ENCODE measurements at places on chromosomes 3 and 15.
A peak's percentile ranks its signal among the peaks of the same experiment; 100 is the strongest.

GRCh38 chr15:79804838-79805237 lies 92.0 kb downstream of the MTHFS start:
- DNase-seq, result no peak

DNA sequence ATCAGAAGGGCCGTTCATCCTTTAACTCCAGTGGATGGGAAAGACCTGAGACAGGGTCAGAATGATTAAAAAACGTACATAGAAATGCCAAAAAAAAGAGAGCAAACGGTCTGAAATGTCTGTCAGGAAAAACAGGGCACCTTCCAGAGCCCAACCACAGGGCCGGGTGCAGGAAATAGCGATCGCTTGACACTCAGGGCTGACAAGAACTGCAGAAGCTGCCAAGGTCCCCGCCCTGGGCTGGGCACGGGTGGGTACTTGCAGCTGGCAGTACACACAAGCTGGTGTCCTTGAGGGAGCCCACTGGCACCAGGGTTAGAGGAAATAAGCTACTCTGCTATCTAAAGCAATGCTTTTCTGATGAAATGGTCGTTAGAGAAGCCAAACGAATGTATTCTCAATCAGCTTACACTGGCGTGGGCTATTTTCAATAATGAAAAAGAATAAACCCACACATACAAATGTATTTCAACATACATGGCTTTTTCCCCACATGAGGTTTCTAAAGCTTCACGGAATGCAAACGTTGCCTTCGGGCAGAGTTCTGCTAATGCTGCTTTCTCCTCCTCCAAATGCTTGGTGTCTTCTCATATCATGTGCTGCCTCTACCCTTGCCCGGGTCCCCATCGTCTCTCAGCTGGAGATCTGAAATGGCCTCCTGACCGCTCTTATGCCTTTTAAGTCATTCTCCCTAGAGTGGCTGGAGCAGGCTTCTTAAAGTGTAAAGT lies 15.6 kb downstream of the FRMD4B start:
- peak; percentile 27 for DNase-seq

DNA sequence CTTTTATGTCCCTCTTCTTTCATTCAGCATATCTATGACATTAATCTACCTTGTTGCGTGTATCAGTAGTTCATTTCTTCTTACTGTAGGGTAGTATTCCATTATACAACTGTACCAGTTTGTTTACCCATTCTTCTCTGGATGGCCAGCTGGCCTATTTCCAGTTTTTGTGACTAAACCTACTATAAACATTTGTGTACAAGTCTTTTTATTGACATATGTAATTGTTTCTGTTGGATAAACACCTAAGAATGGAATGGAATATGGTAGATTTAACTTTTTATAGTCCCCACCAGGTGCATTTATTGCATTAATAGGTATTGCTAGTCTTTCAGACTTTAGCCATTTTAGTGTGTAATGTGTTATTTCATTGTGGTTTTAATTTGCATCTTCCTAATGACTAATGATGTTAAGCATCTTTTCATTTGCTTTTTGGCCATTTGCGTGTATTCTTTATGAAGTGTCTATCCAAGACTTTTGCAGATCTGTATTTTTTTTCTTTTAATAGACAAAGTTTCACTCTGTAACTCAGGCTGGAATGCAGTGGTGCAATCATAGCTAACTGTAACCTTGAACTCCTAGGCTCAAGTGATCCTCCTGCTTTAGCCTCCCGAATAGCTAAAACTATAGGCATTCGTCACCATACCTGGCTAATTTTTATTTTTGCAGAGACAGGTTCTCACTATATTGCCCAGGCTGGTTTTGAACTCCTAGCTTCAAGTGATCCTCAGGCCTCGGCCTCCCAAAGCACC lies 41.9 kb upstream of the XRN1 start:
- no peak for DNase-seq

DNA sequence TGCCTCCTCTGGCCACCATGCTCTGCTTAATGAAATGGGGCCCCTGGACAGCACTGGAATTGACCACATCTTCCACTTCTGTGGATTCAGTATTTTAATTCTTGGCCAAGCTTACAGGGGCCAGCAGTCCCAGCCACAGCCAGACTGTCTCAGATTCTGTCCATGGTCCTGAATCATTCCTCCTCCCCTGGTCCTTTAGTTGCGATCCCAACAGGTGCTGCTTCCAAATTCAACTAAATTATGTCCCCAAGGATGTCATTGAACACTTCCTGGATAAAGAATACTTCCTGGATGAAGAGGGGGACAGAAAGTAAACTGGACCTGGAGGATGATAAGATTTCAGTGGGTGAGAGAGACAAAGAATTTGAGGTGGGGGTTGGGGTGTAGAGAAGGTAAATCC lies 111.1 kb upstream of the FOXB1 start:
- peak; percentile 14 for DNase-seq

GRCh38 chr3:100982710-100983109 lies 10.5 kb downstream of the ABI3BP start:
- peak; percentile 31 for DNase-seq

DNA sequence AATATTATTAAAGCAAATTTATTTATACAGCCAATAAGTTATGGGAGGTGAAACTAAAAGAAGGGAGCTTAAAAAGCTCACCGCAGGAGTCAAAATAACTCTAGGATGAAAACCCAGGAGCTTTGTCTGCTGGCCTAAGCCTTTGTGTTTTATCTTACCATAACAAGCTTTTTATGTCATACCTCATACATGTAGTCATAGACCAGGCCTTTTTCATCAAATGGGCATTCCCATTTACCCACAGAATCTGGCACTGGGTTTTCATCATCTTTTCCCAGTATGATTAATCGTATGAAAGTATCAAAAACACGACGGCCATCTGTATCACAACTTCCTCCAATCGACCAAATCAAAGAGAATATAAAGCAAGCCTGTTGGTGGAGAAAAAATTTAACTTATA lies 122.8 kb downstream of the DNAH12 start:
- DNase-seq, result no peak

DNA sequence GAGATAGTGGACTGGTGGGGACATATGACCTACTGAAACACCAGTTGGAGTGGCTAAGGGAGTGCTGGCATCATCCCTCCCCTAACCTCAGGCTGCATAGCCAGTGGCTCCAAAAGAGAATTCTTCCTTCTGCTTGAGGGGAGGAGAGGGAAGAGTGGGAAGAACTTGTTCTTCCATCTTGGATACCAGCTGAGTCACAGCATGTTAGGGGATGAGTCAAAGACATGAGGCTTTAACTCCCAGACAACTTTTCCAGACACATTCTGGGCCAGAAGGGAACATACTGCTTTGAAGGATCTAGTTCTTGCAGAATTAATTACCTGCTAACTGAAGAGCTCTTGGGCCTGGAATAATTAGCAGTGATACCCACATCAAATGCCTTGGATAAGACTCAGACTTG lies 36.8 kb upstream of the PEX5L start:
- DNase-seq, result no peak

DNA sequence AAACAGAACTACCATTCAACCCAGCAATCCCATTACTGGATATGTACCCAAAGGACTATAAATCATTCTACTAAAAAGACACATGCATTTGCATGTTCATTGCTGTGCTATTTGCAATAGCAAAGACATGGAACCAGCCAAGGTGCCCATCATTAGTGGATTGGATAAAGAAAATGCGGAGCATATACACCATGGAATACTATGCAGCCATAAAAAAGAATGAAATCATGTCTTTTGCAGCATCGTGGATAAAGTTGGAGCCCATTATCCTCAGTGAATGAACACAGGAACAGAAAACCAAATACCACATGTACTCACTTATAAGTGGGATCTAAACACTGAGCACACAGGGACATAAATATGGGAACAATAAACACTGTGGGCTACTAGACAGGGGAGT lies 43.1 kb upstream of the TIMP4 start:
- DNase-seq, result no peak

DNA sequence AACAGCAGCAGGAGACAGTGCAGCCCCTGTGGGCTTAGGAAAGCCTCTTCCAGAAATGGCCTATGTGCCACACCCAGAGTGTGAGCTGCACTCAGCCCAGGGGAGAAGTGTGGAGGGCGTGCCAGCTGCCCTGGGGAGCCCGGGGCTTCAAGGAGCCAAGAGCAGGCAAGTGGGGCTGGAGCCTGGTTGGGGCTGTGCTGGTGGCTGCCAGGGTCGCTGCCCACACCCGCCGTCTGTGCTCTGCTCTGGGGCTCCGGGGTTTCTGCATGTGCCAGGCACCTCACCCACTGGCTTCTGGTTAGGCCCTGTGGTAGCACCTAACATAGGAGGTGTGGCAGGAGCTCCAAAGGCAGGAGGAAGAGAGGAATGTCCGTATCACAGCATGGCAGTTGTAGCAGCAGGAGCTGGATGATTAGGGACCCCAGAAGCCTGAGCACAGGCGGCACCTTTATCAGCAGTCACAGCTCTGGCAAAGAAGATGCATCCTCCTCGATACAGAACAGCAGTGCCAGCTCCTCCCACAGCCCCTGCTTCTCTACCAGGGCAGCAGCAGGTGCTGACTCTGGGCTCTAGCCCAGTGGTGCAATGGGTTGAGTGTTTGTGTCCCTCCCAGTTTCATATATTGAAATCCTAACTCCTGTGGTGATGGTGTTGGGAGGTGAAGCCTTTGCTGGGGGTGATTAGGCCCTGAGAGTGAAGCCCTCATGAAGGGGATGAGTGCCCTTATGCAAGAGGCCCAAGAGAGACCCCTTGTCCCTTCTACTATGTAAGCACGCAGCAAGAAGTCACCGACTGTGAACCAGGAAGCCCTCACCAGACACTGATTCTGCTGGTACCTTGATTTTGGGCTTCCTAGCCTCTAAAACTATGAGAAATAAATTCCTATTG lies 70.0 kb upstream of the KLF13 start:
- no peak for DNase-seq

DNA sequence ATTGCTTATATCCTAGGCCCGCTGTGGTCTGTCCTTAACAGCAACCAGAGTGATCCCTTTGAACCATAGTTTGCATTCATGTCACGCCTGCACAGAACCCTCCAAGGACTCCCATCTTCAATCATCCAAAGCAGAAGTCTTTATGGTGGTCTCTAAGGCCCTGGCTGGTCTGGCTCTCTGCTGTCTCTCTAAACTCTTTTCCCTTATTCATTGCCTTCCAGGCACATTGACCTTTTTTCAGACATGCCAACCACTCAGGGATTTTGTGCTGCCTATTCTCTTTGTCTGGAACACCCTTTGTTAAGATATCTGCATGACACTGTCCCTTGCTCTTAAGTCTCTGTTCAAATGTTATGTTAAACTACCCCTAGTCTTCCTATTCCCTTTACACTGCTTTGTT lies 21.9 kb upstream of the ZBTB47 start:
- DNase-seq, result no peak

DNA sequence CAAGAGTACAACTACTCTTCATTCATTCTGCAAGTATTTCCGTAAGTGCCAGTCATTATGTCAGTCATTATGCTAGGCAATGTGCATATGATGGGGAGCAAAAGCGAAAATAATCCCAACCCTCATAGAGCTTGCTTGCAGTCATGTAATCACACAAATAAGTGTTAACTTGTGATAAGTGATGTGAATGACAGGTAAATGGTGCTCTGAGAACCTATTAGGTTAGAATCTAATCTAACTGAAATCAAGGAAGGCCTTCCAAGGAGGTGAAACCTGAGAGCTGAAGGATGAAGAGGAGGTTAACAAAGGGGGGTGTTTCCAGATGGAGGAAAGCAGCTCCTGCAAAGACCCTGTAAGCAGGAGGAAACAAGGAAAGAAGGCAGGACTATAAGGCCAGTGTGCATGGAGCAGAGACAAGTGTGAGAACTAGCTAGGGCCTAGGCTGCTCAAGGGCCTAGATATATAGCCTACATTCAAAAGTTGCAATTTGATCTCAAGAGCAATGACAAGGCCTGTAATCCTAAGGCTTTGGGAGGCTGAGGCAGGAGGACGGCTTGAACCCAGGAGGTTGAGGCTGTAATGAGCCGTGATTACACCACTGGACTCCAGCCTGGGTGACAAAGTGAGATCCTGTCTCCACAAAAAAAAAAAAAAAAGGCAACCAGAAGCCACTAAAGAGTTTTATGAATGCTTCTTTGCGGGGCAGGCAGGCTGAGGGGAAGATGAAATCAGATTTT lies 5.3 kb downstream of the PTPN9 start:
- no peak for DNase-seq

DNA sequence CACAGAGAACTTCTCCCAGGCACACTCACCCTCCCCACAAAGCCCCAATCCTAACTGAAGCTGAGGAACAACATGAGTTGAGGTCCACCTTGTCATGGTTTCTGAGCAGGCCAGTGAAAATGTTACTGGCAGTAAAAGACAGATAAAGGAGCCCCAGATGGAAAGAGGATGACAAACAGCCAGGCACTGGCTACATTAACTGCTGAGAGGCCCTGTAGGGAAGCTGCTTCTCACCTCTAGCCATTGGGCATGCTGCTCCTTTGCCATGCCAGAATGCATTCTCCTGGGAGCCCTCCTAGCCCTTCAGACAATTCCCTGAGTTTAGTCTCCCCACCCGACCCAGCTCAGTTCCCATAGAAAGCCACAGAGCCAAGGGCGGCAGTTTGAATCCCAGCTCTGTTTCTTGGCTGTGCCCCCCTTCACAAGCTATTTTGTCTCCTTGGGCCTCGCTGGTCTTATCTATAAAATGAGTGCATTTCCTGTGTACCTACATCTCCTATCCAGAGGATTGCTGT lies 60.5 kb downstream of the LMCD1 start:
- DNase-seq, result no peak

DNA sequence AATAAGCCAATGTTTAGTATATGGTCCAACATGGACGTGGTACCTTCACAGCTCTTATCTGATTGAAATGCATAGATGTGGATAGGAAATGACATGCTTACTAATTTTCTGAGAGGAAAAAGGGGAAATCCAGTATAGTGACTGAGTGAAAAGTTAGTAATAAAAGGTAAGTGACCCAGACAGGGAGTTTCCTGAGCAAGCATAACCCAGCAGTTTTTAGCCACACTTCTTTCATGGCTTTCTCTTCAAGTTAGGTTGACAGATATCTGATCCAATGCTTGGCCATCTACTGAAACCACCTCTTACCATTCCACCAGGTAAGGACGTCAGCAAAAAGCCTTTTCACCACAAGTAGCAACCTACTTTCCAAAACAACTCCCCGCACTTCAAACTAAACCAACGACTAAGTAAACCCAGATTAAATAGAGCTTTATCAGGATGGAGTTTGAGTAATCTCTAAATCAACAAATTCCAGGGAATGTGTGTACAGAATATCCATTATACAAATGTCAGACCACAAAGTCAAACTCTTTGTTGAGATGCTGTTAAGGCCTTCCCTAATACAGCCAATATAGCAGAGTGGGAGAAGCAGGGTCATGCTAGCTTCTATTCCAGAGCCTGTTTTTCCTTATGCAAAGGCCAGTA lies 329.7 kb downstream of the RORA start:
- no peak for DNase-seq

- DNase-seq, result no peak
Observed at GRCh38 chr3:28234454-28234853, 7.0 kb upstream of the CMC1 start.

- DNase-seq, result no peak
Observed at GRCh38 chr3:70824078-70824477, 511.6 kb upstream of the MDFIC2 start.

DNA sequence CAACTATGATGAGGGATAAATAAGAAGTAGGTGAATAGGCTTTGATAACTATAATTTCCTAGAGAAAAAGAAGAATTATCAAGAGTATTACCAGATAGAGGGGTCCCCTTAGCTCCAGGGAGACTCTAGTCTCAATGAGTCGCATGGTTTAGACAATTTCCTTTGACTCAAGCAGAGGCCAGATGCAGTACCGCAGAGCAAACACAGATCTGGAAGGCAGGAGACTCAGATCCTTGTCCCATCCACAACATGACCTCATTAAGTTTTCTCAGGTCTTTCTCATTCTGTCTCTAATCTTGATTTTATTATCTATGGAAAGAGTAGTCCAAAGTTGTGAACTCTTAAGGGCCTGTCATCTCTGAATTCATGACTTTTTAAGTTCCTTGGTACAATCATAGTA lies 987.9 kb downstream of the NTRK3 start:
- DNase-seq, result no peak

- DNase-seq, result no peak
Observed at GRCh38 chr3:23830869-23831484, 25.2 kb downstream of the UBE2E1 start.
